ENCODE measurements at places on chromosomes 1 and 21. TPM values are rescaled to one million over a fixed set of nuclear protein-coding genes. Genes with fewer than 3 reads are reported as not detected.

- peak; percentile 11 for DNase-seq
- H3K4me1 ChIP-seq: peaks cover 3% of the 10 kb centered on the region
- no peaks in the 10 kb centered on the region for H3K27me3 ChIP-seq
These were observed 44.6 kb downstream of the TOR3A start for GRCh38 chr1:179126338-179127060.

Gene CELA2B
- total RNA-seq: 2.7 TPM

Gene MAP3K21
- total RNA-seq: 0.18 TPM

DNA sequence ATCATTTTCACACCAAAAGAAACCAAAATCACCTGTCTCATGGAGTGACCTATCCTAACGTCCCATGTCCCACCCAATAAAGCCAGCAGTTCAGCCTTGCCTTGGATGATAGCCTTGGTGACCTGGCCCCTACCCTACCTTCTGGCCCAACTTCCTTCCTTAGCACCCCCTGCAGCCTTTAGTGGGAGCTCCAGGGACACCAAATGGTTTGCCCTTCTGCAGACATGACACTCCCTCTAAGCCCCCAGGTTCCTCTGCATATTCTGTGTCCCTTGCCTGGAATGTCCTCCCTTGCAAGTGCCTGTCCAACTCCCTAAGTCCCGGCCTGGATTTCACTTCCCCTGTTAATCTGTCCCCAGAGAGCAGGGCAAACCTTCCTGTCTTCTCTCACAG lies 2.2 kb downstream of the SLFNL1 start:
- peaks cover 32% of the 10 kb centered on the region for H3K4me1 ChIP-seq
- no peak for DNase-seq
- no peak overlapping the region for H3K4me3 ChIP-seq
- H3K36me3 ChIP-seq: peaks cover 50% of the 10 kb centered on the region
- H3K27ac ChIP-seq: no peak overlapping the region

GRCh38 chr1:116713474-116713873 lies 40.8 kb upstream of the CD2 start:
- no peak overlapping the region for H3K27ac ChIP-seq
- no peaks in the 10 kb centered on the region for H3K36me3 ChIP-seq
- no peak overlapping the region for H3K4me3 ChIP-seq

GRCh38 chr1:226568077-226568831 lies 19.7 kb downstream of the STUM start:
- H3K36me3 ChIP-seq: no peaks in the 10 kb centered on the region
- peaks cover 39% of the 10 kb centered on the region for H3K4me1 ChIP-seq
- no peak overlapping the region for H3K27ac ChIP-seq
- peak; percentile 61 for DNase-seq
- no peak overlapping the region for H3K4me3 ChIP-seq
- no peaks in the 10 kb centered on the region for H3K27me3 ChIP-seq

Gene ETV3L
- total RNA-seq: not detected

Gene OR10Z1
- total RNA-seq: not detected

Measured in muscle of leg (tissue), 16 donors.